HFF-Myc (cell line): ENCODE measurements at places on chromosomes 4 and X.

DNA sequence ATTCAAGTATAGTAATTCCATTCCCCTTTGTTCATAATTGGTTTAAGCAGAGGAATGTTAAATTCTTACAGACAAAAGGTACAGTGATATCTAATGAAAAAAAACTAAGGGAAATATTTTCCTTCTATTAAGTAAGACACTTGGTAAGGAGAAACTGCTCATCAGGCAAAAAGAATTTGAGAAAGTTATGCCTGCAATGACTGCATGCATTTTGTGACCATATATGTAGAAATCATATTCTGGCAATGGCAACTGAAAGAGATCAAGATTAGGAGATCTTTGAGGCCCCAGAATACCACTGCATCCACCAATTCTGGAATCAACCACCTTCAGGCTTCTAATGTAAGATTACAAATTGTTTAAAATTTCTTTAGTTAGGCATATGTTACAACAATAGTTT is 364.8 kb downstream of the PCDH10 start:
- DNase-seq = no peak

GRCh38 chrX:143165778-143166177 is 140.1 kb downstream of the SPANXN4 start:
- no peak for DNase-seq

- no peak for DNase-seq
Measured at GRCh38 chrX:2572740-2573139, 72.0 kb upstream of the DHRSX start.

DNA sequence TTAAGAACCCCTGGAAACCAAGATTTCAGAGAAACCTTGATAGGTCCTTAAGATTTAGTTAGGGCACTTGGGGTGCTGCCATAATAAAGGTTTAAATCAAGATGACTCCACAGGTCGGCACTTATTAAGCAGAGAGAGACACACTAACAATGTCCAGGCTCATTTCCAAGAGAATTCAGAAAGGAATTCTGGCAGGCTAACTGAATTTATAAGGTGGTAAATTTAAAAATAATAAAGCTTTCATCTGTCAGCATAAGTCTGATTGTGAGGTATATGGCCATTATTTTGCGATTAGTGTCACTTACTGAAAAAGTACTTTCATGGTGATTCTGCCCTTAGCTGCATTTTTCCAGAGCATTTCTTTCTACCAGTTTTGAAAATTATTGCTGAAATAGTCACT is 472.7 kb downstream of the ARAP2 start:
- no peak for DNase-seq

DNA sequence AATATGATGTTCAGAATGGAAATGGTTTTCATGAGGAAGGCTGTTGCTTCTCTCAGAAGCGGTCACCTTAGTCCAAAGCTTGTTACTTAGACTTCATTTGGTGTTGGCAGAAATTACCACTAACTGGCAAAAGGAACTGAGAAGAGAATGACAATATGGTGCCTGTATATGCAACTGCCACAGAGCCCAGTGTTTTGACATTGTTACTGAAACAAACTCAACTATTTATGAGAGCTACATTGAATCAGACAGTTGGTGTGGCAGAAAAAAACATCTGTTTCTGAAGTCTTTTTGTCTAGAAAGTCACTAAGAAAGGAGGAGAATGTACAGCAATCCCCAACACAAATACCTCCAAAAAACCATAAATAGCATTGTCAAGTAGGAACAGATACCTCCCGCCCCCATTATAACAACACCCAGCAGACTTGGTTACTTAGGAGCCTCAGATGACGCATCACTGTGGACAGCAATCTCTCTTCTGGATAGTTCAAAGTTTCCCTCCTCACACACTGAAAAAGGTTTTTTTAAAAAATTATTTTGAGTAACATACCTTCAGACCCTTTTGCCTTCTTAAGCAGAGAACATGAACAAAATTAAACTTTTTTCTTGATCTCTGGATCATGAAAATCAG is 92.2 kb downstream of the MAML3 start:
- DNase-seq = no peak

- DNase-seq = no peak
Measured at GRCh38 chrX:133698298-133698697, 283.0 kb upstream of the GPC4 start.

DNA sequence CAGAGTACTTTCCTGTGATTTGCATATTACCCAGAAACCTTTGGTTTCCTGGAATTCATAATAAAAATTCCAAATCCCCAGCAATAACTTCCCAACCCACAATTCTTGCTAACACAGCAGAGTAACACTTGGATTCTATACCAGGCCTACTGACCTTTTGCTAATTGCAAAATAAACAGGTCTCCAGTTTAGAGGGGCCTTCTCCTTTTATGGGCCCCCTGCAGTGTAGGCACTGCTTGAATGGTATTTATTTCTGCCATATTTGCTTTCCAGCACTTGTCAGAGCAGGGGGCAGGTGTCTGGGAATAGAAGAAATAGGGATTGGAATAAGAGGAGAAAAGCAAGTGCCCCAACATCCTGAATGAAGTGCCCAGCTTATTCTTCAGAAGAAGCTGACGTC is 25.3 kb upstream of the GPC3 start:
- DNase-seq = no peak

DNA sequence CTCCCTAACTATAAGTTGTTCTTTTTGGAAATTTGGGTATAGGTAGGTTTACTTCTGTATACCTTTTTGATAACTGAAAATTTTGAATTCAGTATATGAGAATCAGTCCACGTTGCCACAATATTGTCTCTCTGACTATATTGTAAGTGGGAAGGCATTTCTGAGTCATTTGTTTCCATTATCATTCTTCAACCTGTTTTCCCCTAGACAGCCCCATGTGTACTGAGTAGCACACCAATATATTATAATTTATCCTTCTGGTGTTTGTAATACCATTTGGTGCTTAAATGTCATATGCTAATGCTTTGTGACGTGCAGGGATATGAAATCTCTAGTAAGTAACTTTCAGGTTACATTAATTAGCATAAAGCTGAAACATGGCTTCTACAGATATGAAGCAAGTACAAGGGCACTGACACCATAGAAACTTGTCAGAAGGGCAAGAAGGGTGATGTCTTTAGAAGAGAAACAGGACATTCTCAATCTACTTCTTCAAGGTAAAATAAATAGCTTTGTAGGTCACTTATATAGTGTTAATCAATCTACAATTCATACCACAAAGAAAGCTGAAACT is 27.7 kb downstream of the PAK3 start:
- no peak for DNase-seq

- DNase-seq = no peak
Measured at GRCh38 chr4:168306476-168306875, 12.1 kb downstream of the DDX60 start.

DNA sequence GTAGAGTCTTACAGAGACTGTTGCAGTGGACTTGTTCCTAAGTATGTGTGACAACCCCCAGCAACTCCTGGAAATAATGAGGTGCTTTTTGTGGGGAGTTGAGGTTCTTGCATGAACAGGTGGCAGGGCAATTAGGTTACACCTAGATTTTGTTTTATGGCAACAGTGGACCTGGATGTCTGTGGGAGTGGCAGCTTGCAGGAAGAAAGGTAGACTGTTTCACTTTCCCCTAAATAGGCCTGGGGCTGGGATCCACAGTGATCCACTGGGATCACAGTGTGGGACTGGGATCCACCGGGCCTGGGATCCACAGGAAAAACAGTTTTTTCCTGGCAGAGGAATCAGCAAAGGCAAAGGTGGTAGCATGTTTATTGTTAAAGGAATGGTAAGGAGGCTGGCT is 18.3 kb upstream of the USP9X start:
- DNase-seq = no peak

DNA sequence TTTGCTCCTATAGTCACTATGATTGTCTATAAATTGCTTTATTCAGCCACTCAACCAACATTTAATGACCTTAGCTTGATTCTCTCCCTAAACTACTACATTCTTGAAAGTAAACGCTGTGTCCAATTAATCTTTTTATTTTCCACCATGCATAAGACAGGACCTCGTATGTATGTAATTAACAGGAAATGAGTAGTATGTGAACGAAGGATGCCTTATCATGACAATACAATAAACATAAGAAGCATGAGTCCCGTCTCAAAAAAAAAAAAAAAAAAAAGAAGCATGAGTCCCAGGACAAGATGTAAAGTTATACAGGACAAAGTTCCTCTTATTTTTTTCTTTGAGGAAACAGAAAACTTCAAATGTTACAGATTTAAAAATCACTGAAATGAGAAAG is 92.5 kb downstream of the PPP3CA start:
- no peak for DNase-seq
